ENCODE measurements at places on chromosomes 6 and 20.

DNA sequence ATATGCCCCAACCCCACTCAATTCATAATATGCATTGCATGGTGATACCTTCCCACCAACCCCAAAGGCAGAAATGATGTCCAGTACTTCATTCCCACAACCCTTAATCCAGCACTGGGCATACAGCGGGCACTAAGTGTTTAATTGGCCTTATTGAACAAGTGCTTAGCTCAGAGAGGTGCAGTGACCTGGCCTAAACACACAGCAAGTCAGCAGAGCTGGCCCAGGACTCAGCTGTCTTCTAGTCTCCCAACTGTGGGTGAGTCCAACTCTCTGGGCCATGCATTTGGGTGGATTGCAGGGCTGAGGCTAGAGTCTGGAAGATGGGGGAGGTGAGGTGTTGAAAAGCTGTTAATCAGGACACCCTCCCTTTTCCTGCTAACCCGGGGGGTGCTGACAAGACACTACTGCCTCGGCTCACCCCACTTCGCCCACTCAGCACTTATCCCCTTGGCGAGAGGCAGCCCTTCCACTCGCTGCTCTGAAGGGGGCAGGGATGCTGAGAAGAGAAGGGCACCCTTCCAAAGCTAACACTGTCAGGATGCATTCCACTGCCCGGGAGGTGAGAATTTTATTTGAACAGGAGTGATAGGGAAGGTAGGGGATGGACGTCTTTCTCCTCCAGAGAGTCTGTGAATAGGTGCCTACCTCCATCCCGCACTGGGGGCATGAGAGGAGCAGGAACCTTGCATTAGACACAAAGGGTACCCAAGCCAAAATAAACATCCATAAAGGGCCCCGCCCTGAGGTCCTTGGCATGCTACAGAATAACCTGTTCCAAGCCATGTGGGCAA is 14.2 kb downstream of the KCNK5 start:
- DNase-seq, result no peak
- no peaks in the 10 kb centered on the region for H3K4me1 ChIP-seq
- H3K4me3 ChIP-seq, result no peak overlapping the region

GRCh38 chr6:170210651-170211403 is 80.1 kb downstream of the DLL1 start:
- no peaks in the 10 kb centered on the region for H3K27me3 ChIP-seq
- no peaks in the 10 kb centered on the region for H3K4me1 ChIP-seq
- DNase-seq, result no peak
- H3K36me3 ChIP-seq, result no peaks in the 10 kb centered on the region

- no peak for DNase-seq
- no peaks in the 10 kb centered on the region for H3K27me3 ChIP-seq
- H3K4me1 ChIP-seq, result no peaks in the 10 kb centered on the region
- H3K36me3 ChIP-seq, result no peaks in the 10 kb centered on the region
These were observed 636.5 kb upstream of the PTCHD4 start for GRCh38 chr6:48747471-48747870.

DNA sequence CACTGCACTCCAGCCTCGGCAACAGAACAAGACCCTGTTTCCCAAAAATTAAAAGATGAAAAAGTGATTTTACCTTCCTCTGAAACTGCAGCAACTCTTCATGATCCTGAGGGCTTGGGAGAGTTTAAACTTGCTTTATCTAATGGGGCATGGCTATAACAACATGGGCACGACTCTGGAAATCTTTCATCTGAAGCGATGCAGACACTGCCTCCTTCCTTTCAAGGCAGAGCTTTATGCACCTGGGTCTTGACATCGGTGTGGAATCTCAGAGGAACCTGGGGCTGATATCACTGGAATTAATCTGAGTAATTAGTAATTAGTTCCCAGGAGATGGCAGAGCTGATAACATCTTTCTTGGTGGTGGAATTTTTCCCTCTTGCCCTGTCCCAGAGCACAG is 52.1 kb downstream of the EDN3 start:
- no peaks in the 10 kb centered on the region for H3K4me1 ChIP-seq
- DNase-seq, result no peak
- H3K27me3 ChIP-seq, result no peaks in the 10 kb centered on the region
- H3K4me3 ChIP-seq, result no peak overlapping the region
- no peak overlapping the region for H3K27ac ChIP-seq
- no peaks in the 10 kb centered on the region for H3K36me3 ChIP-seq
